Aorta (tissue), 5 donors: ENCODE measurements at places on chromosomes 1 and 21. TPM values are rescaled to one million over a fixed set of nuclear protein-coding genes. Genes with fewer than 3 reads are reported as not detected.

DNA sequence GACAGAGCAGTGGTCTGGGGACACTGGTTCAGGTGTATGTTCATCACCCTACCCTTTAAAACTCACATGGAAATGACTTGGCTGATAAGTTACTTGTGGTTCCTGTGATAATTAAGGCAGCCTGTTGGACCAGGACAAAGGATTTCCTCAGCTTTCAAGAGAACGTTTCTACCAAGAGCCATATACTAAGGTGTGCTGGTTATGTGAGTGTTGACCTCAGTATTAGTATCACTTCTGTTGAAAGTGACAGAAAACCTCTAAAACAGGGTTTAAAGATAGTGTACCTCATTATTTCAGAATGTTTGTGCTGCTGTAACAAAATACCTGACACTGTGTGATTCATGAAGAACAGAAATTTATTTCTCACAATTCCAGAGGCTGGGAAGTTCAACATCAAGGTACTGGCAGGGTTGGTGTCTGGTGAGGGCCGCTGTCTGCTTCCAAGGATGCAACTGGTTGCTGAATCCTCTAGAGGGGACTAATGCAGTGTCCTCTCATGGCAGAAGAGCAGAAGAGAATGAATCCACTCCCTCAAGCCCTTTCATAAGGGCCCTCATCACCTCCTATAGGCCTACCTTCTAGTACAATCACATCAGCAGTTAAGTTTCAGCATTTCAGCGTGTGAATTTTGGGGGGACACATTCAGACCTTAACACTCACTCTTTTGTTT lies 54.9 kb downstream of the UCK2 start:
- no peak overlapping the region for H3K27ac ChIP-seq
- no peak for DNase-seq
- no peaks in the 10 kb centered on the region for H3K36me3 ChIP-seq

GRCh38 chr1:18043871-18044270 lies 63.7 kb upstream of the IGSF21 start:
- no peaks in the 10 kb centered on the region for H3K27me3 ChIP-seq
- no peaks in the 10 kb centered on the region for H3K4me1 ChIP-seq
- H3K4me3 ChIP-seq, result no peak overlapping the region
- DNase-seq, result no peak
- no peak overlapping the region for H3K27ac ChIP-seq
- H3K36me3 ChIP-seq, result no peaks in the 10 kb centered on the region

- H3K4me1 ChIP-seq, result no peaks in the 10 kb centered on the region
- H3K36me3 ChIP-seq, result no peaks in the 10 kb centered on the region
- no peak overlapping the region for H3K27ac ChIP-seq
- H3K4me3 ChIP-seq, result no peak overlapping the region
- DNase-seq, result no peak
- no peaks in the 10 kb centered on the region for H3K27me3 ChIP-seq
These were observed 8.3 kb downstream of the NHLH2 start for GRCh38 chr1:115832651-115833050.

FMO1 gene
- polyA plus RNA-seq, result 0.28 TPM

DNA sequence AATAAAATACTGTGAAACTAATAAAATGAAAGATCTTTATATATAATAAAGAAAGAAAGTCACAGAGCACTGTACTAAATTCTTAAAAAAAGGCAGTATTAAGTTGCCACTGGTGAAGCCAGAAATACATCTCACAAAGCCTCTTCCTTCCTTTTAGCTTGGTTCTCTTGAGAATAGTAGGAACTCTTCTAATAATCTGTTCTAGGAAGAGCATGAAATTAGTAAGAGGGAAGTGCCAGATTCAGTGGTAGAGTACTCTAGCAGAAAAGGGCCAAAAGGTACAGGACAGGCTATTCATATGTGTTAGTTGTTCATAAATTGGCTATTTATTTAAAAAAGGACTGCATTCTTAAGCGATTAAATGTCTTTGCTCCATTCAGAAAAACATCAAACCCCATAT lies 33.7 kb downstream of the CTTNBP2NL start:
- H3K4me1 ChIP-seq, result peaks cover 1% of the 10 kb centered on the region
- no peak overlapping the region for H3K4me3 ChIP-seq
- no peak for DNase-seq
- no peaks in the 10 kb centered on the region for H3K36me3 ChIP-seq
- no peaks in the 10 kb centered on the region for H3K27me3 ChIP-seq

DNA sequence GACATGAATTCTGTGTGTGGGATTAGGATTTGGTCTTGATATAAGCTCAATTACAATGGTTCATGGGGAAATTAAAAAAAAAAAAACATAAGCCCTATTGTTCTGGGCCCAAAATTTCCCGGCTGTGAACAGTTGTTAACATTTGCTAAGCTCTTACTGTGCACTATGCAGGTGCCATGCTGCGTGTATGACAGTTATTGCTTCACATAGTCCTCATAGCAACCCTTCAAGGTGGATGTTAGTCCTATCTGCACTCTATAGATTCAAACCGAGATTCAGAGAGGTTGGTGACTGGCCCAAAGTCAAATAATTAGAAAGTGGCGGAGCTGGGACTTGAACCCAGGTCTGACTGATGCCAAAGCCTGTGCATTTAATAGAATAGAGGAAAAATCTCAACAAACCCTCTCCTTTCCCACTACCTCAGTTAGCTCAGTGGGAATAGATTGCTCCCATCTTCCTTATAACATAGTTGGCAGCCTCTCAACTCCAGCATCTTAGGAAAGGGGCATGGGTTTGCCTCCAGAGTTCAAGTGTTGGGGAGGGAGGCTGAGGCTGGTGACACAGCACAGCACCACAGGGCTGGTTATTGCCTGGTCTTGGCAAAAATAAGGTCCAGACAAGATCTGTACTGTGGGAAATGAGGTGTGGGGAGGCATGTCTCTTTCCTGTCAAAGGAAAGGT lies 55.0 kb upstream of the GCLM start:
- no peak overlapping the region for H3K4me3 ChIP-seq
- DNase-seq, result no peak
- H3K27me3 ChIP-seq, result no peaks in the 10 kb centered on the region
- no peaks in the 10 kb centered on the region for H3K36me3 ChIP-seq
- H3K27ac ChIP-seq, result no peak overlapping the region

MUTYH gene
- 4.9 TPM for polyA plus RNA-seq

DNA sequence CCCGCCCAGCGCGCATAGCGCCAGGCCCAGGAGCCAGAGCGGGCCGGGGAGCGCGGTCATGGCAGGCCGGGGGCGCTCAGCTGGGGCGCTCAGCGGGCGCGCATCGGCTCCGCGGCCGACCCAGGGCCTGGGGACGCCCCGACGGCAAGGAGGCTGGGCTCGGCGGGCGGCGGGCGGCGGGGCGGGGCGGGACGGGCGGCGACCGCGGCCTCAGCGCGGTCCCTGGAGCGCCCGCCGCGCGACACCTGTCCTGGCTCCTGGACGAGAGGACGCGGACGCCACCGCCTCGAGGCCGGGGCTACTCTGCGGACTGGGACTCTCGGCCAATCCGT lies 273 bp downstream of the BMP8B start:
- H3K27me3 ChIP-seq, result peaks cover 4% of the 10 kb centered on the region
- H3K4me1 ChIP-seq, result no peaks in the 10 kb centered on the region
- H3K36me3 ChIP-seq, result no peaks in the 10 kb centered on the region
- peak overlapping the region; percentile 47 for H3K4me3 ChIP-seq
- no peak overlapping the region for H3K27ac ChIP-seq

DNA sequence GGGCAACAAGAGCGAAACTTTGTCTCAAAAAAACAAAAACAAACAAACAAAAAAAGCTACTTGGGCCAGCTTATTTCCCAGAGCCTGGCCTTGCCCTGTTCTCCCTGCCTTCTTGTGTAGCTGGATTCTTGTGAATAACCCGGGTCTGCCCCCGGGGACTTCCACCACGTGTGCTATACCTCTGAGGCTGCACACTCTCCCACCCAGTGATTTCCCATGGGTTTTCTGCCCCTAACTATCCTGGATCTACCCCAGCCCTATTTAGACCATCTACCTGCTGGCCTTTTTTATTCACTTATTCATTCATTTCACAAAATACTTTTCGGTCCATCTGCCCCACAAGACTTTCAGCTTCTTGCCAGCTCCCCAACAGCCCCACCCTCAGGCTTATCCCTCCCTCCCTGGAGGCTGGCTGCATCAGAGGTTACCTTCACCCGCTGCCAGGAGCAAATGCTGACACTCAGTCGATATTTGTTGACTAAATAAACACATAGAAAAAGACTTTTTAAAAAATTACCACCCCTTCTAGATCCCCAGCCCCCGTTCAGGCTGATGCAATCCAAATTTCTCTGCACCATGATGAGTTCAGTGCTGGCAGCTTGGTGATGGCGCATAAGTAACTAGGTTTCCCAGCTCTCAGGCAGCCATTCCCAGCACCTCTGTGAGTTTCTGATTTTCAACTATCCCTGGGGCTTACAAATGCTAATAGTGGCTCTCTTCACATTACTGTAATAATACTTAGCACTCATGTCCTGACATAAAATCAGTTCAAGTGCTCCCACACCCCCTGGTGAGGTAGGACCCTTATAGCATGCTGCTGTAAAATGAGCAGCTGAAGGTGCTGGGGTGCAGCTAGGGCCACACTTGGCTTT lies 30.7 kb upstream of the TARBP1 start:
- H3K4me3 ChIP-seq, result no peak overlapping the region
- no peaks in the 10 kb centered on the region for H3K36me3 ChIP-seq
- no peak for DNase-seq
- H3K27me3 ChIP-seq, result no peaks in the 10 kb centered on the region
- H3K4me1 ChIP-seq, result no peaks in the 10 kb centered on the region

- no peaks in the 10 kb centered on the region for H3K4me1 ChIP-seq
- H3K27me3 ChIP-seq, result no peaks in the 10 kb centered on the region
- H3K4me3 ChIP-seq, result peak within 1 kb of the TSS; percentile 65
- DNase-seq, result no peak
- H3K36me3 ChIP-seq, result no peaks in the 10 kb centered on the region
These were observed at the start of gene CCDC18 for GRCh38 chr1:93180723-93181613. Gene CCDC18, plus strand, starts transcription at chr1:93180724. Its CDS starts 2,638 bp downstream, at chr1:93183362.

GRCh38 chr1:3066250-3066711 lies 2.7 kb upstream of the PRDM16 start:
- H3K4me1 ChIP-seq, result no peaks in the 10 kb centered on the region
- peak; percentile 88 for DNase-seq
- H3K36me3 ChIP-seq, result no peaks in the 10 kb centered on the region
- no peak overlapping the region for H3K27ac ChIP-seq

TRABD2B gene
- polyA plus RNA-seq, result 6.0 TPM

EFNA4 gene
- 4.0 TPM for polyA plus RNA-seq

DNA sequence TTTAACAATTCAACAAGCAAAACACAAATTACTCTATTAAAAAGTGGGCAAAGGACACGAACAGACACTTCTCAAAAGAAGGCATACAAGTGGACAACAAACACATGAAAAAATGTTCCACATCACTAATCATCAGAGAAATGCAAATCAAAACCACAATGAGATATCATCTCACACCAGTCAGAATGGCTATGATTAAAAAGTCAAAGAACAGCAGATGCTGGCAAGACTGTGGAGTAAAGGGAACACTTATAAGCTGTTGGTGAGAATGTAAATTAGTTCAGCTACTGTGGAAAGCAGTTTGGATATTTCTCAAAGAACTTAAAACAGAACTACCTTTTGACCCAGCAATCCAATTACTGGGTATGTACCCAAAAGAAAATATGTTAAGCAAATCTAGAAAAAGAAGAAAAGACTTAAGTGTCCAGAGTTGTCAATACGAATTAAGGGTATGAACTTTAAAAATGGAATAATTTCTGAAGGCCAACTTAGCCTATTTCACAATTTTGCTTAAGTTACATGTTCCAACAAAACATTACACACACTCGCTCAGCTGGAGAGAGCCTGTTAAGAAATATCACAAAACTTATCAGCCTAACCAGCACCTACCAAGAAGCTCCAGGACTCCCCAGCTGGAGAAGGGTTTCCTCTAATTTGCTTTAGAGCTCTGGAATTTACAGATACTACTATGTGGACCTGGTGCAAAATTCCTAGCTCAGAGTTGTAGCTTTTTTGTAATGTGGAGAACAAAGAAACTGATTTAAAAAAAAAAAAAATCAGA lies 232.1 kb downstream of the DUSP10 start:
- H3K4me3 ChIP-seq, result no peak overlapping the region
- H3K4me1 ChIP-seq, result no peaks in the 10 kb centered on the region
- no peak overlapping the region for H3K27ac ChIP-seq
- no peak for DNase-seq
- no peaks in the 10 kb centered on the region for H3K27me3 ChIP-seq

ADCY10 gene
- 0.13 TPM for polyA plus RNA-seq

- H3K36me3 ChIP-seq, result no peaks in the 10 kb centered on the region
- no peak for DNase-seq
- H3K27ac ChIP-seq, result no peak overlapping the region
- H3K4me1 ChIP-seq, result no peaks in the 10 kb centered on the region
- no peak overlapping the region for H3K4me3 ChIP-seq
These were observed 102.3 kb upstream of the GNG12 start for GRCh38 chr1:67935560-67935959.

GRCh38 chr1:114345930-114346479 lies 165.0 kb downstream of the TRIM33 start:
- DNase-seq, result peak; percentile 55
- no peaks in the 10 kb centered on the region for H3K4me1 ChIP-seq
- no peaks in the 10 kb centered on the region for H3K27me3 ChIP-seq
- no peaks in the 10 kb centered on the region for H3K36me3 ChIP-seq

DNA sequence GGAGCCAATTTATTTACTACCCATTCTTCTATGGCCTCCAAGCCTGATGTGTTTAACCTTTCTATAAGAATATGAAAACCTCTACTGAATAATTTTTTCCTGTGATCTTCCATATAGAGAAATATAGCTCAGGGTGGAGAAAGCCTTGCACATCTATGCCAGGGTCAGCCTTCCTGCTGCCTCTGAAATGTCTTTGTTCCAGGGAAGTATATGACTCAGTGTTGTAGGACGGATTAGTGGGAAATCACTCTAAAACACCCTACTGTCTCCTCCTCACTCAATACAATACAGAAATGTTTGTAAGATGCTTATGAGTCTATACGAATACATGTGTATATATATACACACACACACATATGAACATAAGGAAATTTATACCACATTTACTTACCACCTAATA lies 1044.9 kb downstream of the BRINP3 start:
- no peaks in the 10 kb centered on the region for H3K4me1 ChIP-seq
- no peaks in the 10 kb centered on the region for H3K27me3 ChIP-seq
- no peaks in the 10 kb centered on the region for H3K36me3 ChIP-seq
- no peak for DNase-seq
- H3K4me3 ChIP-seq, result no peak overlapping the region
- H3K27ac ChIP-seq, result no peak overlapping the region

DNA sequence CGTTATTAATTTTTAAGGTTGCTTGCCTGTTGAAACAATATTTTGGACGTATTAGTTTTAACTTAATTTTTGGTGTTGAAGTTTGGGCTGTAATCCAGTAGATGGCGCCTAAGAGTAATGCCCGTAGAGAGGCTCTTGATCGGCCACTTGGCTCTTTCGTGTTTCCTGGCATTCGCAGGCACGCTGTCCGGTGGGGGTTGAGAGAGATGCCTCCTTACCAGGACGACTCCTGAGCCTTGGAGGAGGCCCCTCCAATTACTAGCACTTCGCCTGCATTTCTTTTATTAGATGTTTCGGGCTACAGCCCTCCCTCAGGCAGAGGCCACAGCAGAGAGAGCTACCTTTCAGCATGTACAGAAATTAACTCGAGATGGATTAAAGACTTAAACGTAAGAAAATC lies 12.0 kb downstream of the OR2M4 start:
- H3K4me3 ChIP-seq, result no peak overlapping the region
- H3K36me3 ChIP-seq, result no peaks in the 10 kb centered on the region
- H3K27ac ChIP-seq, result no peak overlapping the region
- no peaks in the 10 kb centered on the region for H3K4me1 ChIP-seq
- no peak for DNase-seq

- no peak for DNase-seq
- no peaks in the 10 kb centered on the region for H3K36me3 ChIP-seq
- H3K4me1 ChIP-seq, result no peaks in the 10 kb centered on the region
- H3K27ac ChIP-seq, result no peak overlapping the region
These were observed 23.4 kb downstream of the CTBS start for GRCh38 chr1:84550826-84551225.
